AG04450 (cell line): ENCODE measurements at places on chromosomes 12 and 14.

GRCh38 chr12:74889563-74890236 lies 319.9 kb downstream of the KCNC2 start:
- peak; percentile 15 for DNase-seq

GRCh38 chr12:102755266-102755665 lies 161.8 kb downstream of the PAH start:
- no peak for DNase-seq

GRCh38 chr14:91387169-91387835 lies 30.3 kb downstream of the CCDC88C start:
- DNase-seq = no peak

DNA sequence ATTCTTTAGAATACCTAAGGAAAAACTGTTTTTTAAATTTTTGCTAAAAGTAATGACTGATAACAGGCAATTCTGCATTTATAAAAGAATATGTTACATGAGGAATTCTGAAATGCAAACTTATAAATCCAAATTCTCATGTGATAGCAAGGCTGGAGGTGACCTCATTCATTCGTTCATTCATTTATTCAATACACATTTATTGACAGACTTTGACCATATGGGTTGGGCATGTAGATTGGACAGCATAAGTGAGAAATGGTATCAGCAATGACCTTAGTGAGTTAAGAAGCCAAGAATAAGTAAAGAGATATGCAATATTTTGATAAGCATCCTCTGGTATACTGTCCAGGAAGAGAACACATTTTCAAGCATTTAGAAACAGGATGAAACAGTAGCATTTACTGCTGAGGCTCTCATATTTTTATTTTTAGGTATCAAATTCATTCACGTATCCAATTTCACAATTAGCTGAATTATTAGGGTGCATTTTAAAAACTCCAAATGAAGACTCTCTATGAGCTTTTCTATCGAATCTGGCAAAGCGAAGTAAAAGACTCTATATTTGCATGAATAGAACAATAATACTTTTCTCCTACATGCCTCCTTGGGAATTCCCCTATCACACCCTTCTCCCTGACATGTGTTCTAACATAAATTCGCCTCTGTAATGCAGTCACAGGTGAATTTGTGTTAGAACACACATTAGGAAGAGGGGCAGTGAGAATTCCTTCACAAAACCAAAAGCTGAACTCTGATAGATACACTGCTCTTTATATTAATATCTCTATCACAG lies 49.9 kb downstream of the PEBP1 start:
- no peak for DNase-seq

- DNase-seq = no peak
Observed at GRCh38 chr12:27462851-27463250, 16.3 kb downstream of the SMCO2 start.

- DNase-seq = no peak
Observed at GRCh38 chr12:7351177-7351576, 47.3 kb downstream of the ACSM4 start.

DNA sequence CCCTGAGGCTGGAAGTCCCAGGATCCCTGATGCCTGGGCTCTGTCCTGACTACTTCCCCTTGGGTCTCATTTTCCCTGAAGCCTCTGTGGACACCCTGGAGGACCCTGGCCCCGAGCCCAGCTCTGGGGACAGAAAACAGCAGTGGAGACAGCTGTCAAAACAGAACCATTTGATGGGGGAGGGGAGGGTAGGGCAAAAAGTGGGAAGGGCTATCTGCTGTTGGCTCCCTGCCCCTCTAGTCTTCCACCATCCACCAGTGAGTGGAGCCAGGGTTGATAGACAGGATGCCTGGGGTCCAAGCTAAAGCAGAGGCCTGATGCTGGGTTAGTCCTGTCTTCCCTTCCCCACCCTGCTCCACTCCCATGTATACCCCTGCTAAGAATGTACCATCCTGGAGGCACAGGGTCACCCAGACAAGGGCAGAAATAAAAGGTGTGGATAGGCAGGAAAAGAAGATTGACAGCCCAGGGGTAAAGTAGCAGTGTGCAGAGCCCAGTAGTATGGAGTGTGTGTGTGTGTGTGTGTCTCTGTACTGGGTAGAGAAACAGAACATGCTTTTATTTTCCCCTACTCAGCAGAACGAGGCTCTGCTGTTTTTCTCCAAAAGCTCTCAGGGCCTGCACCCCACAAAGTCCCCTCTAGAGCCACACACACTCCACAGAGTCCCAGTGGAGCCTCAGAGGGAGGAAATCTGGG lies 9.8 kb downstream of the ZNF385A start:
- DNase-seq = no peak

GRCh38 chr12:5522432-5523335 lies 90.8 kb downstream of the NTF3 start:
- DNase-seq = no peak

GRCh38 chr12:57385586-57385985 lies 45.3 kb downstream of the R3HDM2 start:
- DNase-seq = no peak

- no peak for DNase-seq
Observed at GRCh38 chr12:71426300-71427047, 13.1 kb upstream of the LGR5 start.

DNA sequence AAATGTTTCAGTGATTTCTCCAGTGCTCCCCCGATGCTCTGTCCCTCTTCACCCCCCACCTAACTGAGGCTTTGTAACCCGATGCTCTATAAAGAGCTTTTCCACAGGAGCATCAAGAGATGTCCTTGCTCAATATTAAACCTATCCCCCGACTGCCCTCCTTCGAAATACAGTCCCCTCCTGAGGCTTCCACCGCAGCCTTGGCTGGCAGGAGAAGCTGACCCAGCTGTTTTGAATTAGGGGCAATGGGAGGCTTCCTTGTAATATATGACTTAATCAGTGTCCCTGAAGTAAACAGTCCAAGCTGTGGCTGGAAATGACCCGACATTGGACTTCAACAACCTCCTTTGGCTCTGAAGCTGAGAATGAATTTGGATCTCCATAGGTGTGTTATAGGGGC lies 62.4 kb downstream of the TMEM30B start:
- no peak for DNase-seq

- DNase-seq = no peak
Observed at GRCh38 chr12:131592972-131593371, 117.9 kb upstream of the SFSWAP start.

GRCh38 chr14:33836900-33837577 lies 113.8 kb downstream of the EGLN3 start:
- DNase-seq = no peak

GRCh38 chr12:388541-389141 lies 479 bp downstream of the KDM5A start:
- DNase-seq = no peak
